Right renal cortex interstitium (tissue), 3 donors: ENCODE measurements at places on chromosomes 11 and 22.

DNA sequence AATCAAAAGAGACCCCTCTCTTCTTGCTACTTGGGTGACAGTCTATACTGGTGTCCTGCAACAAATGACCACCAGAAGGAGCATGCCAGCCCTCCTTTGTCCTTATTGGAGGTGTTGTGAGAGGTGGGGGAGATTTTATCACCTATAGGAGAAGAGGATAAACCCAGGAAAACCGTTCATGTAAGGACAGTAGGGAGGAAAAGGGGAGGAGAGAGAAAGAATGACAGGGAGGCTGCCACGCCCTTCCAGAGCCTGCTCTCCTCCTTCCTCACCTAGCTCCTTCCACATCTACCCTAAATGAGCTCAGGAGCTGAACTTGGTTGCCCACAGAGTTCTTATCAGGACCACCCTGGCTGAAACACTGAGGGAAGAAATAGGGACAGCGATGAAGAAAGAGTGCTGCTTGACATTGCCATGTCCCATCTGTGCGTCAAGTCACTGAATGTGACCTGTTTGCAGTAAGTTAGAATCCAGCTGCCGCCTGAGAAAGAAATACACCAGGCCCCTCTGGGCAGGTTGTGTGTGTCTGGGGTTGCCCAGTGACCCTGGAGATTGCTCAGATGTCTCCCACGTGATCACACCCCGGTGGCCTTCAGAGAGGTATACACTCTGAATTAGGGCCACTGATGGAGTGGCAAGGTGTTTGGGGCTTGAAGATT lies 40.4 kb upstream of the ETS1 start:
- DNase-seq, result no peak

DNA sequence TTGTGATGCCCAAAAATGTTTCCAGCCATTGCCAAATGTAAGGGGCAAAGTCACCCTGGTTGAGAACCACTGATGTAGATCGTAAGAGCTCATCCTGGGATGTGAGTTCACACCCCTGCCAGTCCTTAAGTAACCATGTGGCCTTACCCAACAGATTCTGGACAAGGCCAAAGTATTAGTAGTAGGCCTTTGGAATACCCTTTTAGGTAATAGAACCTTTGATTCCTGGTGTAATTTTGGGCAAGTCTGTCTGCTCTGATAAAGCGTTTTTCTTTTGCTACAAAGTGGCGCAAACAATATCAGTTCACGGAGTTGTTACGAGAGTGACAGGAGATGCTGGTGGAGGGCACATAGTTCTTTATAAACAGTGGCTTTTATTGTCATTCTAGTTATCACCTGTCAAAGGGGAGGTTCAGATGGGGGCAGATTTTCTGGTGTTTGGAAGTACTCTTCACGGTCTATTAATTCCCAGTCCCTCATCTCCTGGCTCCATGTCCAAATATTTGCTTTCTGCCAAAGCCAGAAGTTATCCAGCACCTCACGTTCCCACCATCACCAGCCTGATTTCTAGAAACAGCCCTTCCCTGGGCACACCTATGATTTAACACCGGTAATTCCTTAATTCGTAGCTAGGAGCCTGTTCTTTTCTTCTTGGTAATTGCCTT lies 73.8 kb upstream of the CRYBB3 start:
- no peak for DNase-seq

- no peak for DNase-seq
Measured at GRCh38 chr22:24542641-24543040, 12.3 kb downstream of the GUCD1 start.

GRCh38 chr11:22677153-22677903 lies 10.9 kb downstream of the GAS2 start:
- DNase-seq, result no peak

GRCh38 chr22:37713761-37714160 lies 16.9 kb downstream of the TRIOBP start:
- DNase-seq, result no peak

DNA sequence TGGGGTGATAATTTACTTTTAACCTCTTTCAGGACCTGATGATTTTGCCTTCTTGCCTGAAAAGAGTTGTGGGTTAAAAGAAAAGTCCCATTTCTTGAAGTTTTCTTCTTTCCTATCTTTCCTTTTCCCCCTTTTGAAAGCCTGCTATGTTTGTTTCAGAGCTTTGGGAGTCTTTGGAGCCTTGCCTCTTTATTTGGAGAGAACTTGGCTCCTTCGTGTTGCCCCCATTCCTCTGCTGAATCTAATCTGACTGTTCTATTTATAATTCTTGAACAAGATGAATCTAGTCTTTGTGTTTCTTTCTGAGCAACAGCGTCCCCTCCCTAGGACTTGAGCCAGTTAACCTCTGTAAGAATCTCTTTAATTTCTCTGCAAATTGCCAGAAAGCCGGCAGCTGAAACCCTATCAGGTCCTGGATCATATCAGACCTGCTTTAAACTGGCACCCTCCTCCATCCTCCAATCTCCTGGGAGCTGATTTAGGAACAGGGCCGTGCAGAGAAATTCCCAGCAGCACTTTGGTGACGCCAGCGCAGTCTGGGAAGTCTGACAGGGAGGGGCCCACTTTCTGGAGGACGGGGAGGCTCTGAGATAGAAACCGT lies 289.1 kb upstream of the SORL1-AS1 start:
- no peak for DNase-seq

GRCh38 chr11:13952221-13952620 lies 10.3 kb upstream of the SPON1 start:
- DNase-seq, result no peak

GRCh38 chr11:102238391-102238821 lies 78.9 kb upstream of the BIRC3 start:
- no peak for DNase-seq

DNA sequence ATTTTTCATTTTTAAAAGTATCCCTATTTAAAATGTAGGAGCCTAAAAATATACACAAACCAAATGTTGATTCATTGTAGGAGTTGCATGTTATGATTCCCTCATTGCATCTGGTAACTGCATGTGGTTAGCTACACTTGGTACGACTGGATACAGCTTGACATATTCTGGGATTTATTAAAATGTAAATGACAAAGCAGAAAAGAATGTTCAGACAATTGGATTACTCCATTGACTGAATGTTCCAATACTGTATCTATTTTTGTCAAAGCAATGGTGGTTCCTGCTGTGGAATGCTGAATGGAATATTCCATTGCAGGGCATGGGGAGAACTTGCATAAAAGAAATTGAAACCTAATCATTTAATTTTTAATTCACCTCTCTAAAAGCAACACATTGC lies 30.8 kb downstream of the BLID start:
- DNase-seq, result no peak

DNA sequence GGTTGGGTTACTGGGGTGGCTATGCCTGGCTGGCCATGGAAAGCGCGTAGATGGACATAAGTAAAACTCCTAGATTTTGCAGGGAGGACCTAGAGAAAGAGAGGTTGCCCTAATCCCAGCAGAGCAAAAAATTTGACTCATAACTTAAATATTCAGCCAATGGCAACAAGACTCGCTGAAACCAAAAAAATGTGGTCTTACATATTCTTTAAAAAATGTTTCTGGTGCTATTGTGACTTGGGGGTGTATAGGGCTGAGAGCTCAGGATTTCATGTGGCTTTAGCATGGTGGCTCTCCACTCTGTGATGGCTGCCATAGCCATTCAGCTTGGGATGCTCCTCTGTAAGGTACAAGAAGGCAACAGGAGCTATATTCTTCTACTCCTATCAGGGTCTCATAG lies 27.2 kb upstream of the PDGFD start:
- DNase-seq, result no peak

DNA sequence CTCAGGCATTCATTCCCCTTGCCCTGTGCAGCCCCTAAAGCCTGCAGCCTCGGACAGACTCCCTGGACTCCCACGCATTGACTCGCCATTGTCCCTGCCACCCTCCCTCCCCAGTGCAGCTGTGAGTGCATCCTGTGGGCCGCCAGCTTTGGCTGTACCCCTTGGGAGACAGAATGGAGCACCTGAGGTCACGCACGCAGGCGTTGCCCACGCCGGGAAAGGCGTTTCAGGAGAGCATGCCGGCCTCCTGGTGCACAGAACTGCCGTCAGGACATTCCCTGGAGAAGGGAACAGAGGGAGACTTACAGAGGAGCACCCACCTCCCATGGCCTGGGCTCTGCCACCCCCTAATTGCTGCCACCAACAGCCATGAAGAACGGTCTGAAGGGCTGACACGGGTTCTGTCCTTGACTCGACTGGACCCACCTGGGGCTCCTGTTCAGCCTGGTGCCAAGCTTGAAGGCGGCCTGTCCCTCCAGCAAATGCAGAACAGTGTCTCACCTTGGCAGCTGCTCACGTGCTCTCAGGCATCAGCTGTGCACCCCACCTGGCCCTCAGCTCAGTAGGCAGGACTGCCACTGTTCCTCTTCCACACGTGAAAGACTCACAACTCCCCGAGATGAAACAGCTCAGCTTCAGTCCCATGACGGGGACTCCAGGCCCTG lies 503.8 kb downstream of the BRD1 start:
- no peak for DNase-seq

- DNase-seq, result no peak
Measured at GRCh38 chr22:27839057-27839660, 37.6 kb upstream of the MN1 start.

GRCh38 chr11:88415495-88415894 lies 78.0 kb upstream of the CTSC start:
- no peak for DNase-seq

GRCh38 chr22:27350306-27350705 lies 451.2 kb downstream of the MN1 start:
- DNase-seq, result no peak

GRCh38 chr11:21177379-21177778 lies 508.0 kb downstream of the NELL1 start:
- no peak for DNase-seq

DNA sequence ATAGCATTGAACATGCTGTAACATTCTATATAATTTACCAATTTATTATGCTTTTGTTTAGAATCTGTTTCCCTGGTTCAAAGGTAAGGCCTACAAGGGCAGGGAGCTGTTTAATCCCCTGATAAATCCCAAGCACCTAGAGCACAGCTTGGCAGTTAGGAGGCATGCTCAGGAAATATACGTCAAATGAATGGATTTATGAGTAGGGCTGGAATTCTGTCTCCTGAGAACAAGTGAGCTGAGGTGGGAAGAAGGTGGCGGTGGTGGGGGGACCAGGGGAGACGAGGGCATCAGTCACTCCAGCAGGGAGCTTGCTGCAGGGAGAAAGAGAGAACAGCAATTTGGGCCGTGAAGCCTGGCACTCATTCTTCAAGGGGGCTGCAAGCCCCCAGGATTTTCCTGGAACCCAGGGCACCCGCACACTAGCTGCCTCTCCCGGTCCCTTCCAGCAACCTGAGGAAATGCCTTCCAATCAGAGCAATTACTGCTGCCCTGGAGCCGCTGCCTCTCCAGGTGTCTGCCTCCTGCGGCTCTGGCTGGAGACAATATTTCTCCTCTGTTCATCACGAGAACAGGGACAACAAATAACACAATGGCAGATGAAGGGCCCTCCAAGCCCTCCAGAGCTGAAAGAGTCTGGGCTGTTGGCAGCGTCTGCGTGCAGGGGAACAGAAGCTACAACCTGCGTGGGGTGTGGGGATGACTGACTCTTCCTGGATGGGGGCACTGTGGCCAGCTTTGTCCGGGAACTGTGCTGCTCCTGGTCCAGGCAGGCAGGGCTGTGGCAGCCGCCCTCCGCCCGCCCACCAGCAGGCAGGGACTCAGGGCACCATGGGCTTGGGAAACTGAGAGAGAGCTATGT lies 233.4 kb downstream of the ST3GAL4 start:
- no peak for DNase-seq

DNA sequence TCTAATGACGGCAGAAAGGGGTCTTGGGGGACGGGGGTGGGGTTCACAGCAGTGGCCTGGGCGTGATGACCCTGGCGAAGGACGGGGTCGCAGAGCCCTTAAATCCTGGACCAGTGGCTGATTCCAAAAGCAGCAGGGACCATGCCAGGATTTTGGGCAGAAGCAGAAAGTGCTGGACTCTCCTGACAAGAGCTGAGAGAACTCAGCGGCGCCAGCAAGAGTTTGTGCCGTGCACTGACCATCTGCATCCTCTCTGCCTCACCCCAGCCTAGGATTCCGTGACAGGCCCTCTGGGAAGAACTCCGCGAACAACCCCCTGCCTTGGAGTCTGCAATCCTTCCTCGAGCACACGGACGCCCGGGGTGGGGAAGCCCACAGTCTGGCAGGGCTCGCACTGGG lies 644 bp upstream of the NDUFV1 start:
- DNase-seq, result no peak

DNA sequence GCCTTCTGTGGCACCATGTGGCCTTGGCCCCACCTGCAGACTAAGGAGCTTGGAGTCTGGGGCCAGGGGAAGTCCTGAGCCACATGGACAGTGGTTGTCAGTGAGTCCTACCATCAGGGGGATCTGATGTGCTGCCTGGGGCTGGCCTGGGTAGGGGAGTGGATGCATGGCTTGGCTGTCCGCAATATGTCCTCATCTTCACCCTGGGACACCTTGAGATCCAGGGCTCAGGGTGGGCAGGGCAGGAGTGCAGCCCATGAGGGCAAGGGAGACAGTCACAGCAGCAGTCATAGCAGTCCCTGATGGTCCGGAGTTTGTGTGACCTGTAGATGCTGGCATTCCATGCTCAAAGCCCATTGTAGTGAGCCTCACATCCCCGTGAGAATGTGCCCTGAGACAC lies 256.8 kb upstream of the B3GAT1 start:
- DNase-seq, result no peak

DNA sequence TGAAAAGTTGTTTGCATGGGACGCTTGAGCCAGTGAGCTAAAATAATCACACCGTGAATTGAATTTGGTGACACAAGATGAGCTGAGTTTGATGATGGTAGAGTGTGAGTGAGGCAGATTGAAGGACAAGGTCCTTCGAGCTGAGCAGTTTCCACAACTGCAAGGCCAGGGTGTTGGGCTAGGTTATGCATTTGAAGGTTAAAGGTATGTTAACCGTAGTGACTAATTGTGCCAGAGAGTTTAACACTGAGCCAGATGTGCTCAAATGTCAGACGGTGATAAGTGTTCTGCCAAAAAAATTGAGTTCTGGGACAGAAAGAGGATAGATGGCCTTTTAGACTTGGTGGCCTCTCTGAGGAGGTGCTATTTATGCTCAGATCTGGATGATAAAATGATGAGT lies 89.5 kb downstream of the FAM83F start:
- no peak for DNase-seq

GRCh38 chr11:95531116-95531515 lies 258.5 kb downstream of the FAM76B start:
- DNase-seq, result no peak

DNA sequence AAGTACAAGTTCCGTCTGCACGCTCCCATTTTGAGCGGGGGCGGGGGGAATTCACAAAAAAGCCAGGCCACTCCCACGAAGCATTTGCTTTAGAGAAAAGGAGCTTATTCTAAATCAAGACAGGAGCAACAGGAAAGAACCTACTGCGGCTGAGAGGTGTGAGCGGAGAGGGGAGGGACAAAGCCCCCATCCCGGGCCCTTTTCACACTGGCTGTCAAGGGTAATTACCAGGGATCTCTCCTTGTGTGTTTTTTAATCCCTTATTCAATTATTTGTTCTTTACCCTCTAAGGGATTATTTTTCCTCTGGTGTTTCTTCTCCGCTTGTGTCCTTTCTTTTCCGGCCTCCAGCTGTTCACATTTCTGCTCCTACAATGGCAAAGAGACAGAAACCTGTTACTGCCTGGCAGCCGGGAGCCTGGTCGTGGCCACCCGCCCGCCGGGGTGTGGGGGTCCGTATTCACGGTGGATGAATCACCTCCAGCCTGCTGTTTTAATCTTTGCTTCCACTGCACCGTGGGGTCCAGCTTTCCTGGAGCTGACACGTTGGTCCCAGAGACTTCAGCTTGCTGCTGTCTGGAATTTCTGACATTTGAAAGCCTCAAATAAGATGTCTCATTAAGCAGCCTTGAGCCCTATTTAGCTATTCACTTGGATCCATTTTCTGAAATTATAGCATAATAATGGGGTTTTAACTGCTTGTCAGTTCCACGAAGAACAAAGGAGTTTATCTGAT lies 61.4 kb upstream of the FADD start:
- no peak for DNase-seq

- peak; percentile 52 for DNase-seq
Measured at GRCh38 chr11:66371627-66372415, at the start of gene SLC29A2. Gene SLC29A2, minus strand, starts transcription at chr11:66371760. Its CDS starts 169 bp downstream, at chr11:66371591.
